HFFc6 (cell line): ENCODE measurements at places on chromosomes 7 and 10. TPM values are rescaled to one million over a fixed set of nuclear protein-coding genes. Genes with fewer than 3 reads are reported as not detected.

GRCh38 chr7:38600741-38601140 is 30.4 kb downstream of the AMPH start:
- H3K36me3 ChIP-seq = no peaks in the 10 kb centered on the region
- no peaks in the 10 kb centered on the region for H3K27me3 ChIP-seq
- H3K4me1 ChIP-seq = no peaks in the 10 kb centered on the region
- no peak for DNase-seq

DNA sequence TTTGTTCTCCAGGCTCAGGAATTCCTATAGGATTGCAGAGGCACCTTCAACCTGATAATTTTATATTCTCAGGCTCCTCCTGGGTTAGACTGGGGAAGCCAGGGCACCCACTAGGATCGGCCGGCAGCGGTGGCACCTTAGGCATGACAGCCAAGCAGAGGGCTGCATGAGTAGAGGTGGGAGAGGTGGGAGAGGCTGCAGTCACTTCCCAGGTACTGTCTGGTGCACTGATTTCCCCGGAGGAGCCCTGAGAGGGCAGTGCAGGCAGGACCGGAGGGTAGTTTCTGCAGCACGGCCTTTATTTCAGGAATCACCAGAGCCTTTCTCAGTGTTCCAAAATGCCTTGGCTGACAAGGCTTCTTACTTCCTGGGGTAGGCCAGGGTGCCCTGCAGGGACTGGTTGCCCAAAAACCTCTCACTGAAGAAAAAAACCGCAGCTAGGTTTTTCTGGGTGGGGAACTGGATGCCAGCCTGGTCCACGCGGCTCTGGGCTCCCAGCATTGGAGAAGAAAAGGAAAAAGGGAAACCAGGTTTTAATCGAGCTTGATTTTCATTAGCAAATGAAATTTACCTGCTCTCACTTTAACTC is 3.6 kb upstream of the HOXA13 start:
- H3K4me3 ChIP-seq = no peak overlapping the region
- no peak overlapping the region for H3K27ac ChIP-seq
- H3K27me3 ChIP-seq = peaks cover 6% of the 10 kb centered on the region
- peaks cover 4% of the 10 kb centered on the region; the same call in 1 of the 2 replicates for H3K36me3 ChIP-seq
- no peak for DNase-seq

DNA sequence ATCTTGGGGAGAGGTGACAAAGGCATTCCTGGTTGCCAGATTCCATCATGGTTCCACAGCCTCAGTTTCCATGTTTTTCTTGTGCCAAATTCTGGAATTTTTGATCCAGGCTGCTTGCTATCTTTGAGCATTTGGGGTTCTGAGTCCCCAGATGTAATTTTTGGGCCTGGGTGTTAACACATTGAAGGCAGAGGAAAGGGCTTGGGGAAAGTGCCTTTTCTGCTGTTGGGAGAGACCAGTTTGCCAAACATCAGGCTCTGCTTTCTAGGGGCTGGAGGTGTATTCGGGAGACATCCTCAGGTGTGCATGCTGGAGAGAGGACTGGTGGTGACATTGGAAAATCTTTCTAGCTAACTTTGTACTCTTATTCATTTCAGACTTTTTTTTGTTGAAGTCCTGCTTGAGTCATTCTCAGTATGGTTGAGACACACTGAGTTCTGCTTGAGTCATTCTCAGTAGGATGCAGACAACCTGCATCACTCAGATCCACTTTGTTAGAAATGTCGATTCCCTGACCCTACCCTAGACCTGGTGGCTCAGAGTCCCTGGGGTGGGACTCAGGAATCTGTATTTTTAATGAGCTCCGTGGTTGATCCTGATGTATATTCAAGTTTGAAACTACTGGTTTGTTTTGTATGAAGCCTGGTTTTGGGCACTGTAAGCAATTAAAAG is 101.0 kb downstream of the LRMDA start:
- H3K36me3 ChIP-seq = no peaks in the 10 kb centered on the region
- H3K27me3 ChIP-seq = peaks cover 3% of the 10 kb centered on the region
- no peak overlapping the region for H3K27ac ChIP-seq
- H3K4me3 ChIP-seq = no peak overlapping the region

DNA sequence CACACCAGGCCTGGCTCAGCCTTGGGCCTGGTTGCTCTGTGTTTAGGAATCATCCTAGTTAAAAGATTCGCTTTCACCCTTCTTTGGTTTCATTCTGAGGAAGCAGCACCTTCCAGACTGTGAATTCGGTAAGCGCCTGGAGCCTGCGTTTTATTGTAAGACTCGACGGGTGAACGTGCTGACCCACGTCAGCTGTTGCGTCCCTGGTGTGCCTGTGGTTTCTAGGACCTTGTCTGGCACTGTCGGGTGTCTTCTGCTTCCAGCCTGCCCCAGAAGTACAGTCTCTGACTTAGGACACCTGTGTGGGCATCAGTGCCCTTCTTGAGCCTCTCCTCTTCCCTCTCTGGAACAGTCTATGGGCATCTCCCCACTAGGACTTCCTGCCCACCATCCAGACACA is 26.3 kb downstream of the MKI67 start:
- no peak overlapping the region for H3K27ac ChIP-seq
- peaks cover 35% of the 10 kb centered on the region for H3K36me3 ChIP-seq
- DNase-seq = no peak
- H3K27me3 ChIP-seq = peaks cover 2% of the 10 kb centered on the region; the same call in 1 of the 2 replicates

The ASNS gene
- 28.6 to 39.1 TPM (median 36.5 TPM) in 3 replicates for total RNA-seq

- no peak for DNase-seq
- H3K27ac ChIP-seq = no peak overlapping the region
- peaks cover 20% of the 10 kb centered on the region for H3K27me3 ChIP-seq
- no peak overlapping the region for H3K4me3 ChIP-seq
Measured at GRCh38 chr10:124003070-124003419, 90.4 kb downstream of the CHST15 start.

The CUZD1 gene
- total RNA-seq = 0.57 to 0.72 TPM (median 0.67 TPM) in 3 replicates

GRCh38 chr7:79434098-79434497 is 19.4 kb downstream of the MAGI2 start:
- peak overlapping the region; percentile 86 for H3K27ac ChIP-seq
- peaks cover 19% of the 10 kb centered on the region for H3K36me3 ChIP-seq
- peak overlapping the region; percentile 71 for H3K4me3 ChIP-seq
- H3K27me3 ChIP-seq = no peaks in the 10 kb centered on the region
- peak; percentile 79 for DNase-seq
- peaks cover 46% of the 10 kb centered on the region for H3K4me1 ChIP-seq

The PGAM2 gene
- total RNA-seq = 0.26 to 0.47 TPM (median 0.37 TPM) in 3 replicates

The PPP1R17 gene
- total RNA-seq = not detected in 2 replicates

DNA sequence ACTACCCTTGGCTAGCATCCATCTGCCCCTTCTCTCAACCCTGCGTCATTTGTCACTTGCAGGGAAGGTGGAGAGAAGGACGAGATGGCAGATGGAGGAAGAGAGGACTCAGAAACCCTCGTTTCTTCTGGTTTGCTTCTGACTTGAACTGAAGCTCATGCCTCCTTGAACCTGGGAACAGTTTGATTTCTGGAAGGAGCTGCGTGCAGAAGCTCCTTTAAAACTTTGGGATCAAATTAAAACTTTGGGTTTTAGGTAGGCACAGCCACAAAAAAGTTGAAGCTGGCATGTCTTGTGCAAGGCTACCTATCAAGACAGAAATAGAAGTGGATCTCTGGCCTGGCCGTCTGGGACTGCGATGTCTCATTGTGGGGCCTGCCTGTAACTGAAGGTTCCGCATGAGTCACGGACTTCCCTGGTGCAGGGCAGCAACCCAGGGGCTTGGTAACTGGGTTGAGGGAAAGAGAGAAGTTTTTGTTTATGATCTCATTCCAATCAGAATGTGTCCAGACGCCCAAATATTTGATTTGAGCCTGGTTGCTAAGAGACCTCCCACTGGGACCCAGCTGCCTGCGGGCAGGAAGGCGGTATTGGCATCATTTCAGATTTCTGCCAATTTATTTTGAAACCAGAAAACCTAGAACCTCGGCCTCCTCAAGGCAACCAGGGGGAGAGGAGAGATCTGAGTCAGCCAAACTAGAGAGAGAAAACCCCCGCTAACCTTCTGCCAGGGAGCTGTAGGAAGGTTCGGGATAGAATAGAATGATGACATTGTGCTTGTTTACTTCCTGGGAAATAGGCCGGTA is 15.8 kb upstream of the CAMK1D start:
- H3K36me3 ChIP-seq = no peaks in the 10 kb centered on the region
- H3K27me3 ChIP-seq = peaks cover 3% of the 10 kb centered on the region; the same call in 1 of the 2 replicates
- H3K27ac ChIP-seq = peak overlapping the region; percentile 98
- peaks cover 19% of the 10 kb centered on the region for H3K4me1 ChIP-seq
- peak; percentile 98 for DNase-seq

DNA sequence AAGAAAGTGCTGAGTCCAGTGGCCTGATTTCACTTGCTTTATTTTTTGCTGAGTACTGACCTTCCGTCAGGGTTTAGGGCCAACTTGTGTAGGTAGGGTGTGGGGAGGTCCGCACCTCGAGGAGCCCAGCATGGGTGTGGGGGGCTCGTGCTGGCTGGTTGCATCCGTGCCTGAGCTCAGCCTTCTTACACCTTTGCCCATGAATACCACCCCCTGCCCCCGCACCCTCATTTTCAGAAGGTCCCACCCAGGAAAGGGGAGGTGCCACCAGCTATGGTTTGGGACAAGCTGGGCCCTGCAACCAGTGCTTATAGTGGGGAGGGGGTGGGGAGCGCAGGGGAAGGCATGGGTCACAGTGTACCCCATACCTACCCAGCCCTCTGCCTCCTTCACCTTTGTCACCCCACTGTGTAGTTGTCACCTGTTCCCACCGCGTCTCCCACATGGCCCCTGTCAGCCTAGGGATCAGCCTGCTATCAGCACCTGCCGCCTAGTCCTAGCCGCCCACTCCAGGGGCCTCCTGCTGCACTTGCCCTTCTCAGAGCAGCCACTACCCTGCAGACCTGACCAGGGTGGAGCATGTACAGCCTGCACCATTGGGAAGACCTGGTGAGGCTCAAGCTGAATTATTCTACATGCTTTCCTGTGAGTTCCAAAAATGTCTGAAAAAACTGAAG is 146.2 kb upstream of the RET start:
- no peaks in the 10 kb centered on the region for H3K36me3 ChIP-seq
- no peak for DNase-seq
- H3K4me3 ChIP-seq = no peak overlapping the region

- H3K4me3 ChIP-seq = no peak overlapping the region
- peaks cover 52% of the 10 kb centered on the region for H3K27me3 ChIP-seq
- H3K36me3 ChIP-seq = no peaks in the 10 kb centered on the region
- peaks cover 13% of the 10 kb centered on the region for H3K4me1 ChIP-seq
- DNase-seq = no peak
Measured at GRCh38 chr7:128202287-128202957, 38.7 kb upstream of the LEP start.

GRCh38 chr10:6120691-6121090 is 31.9 kb downstream of the RBM17 start:
- H3K4me3 ChIP-seq = no peak overlapping the region
- peaks cover 5% of the 10 kb centered on the region for H3K36me3 ChIP-seq
- H3K27me3 ChIP-seq = no peaks in the 10 kb centered on the region; the same call in 1 of the 2 replicates

The EMX2 gene
- not detected in 3 replicates for total RNA-seq

GRCh38 chr10:8691498-8692017 is 637.1 kb downstream of the GATA3 start:
- DNase-seq = no peak
- H3K27ac ChIP-seq = no peak overlapping the region
- no peaks in the 10 kb centered on the region for H3K27me3 ChIP-seq

- H3K4me1 ChIP-seq = no peaks in the 10 kb centered on the region
- no peak overlapping the region for H3K27ac ChIP-seq
- DNase-seq = no peak
- no peak overlapping the region for H3K4me3 ChIP-seq
- no peaks in the 10 kb centered on the region for H3K36me3 ChIP-seq
Measured at GRCh38 chr10:57844387-57844998, 423.2 kb downstream of the IPMK start.

The TMEM225B gene
- total RNA-seq = 0.33 to 0.66 TPM (median 0.54 TPM) in 3 replicates

- H3K27me3 ChIP-seq = peaks cover 6% of the 10 kb centered on the region
- H3K4me1 ChIP-seq = no peaks in the 10 kb centered on the region
- no peak overlapping the region for H3K27ac ChIP-seq
Measured at GRCh38 chr10:132253092-132253687, 54.6 kb downstream of the STK32C start.

DNA sequence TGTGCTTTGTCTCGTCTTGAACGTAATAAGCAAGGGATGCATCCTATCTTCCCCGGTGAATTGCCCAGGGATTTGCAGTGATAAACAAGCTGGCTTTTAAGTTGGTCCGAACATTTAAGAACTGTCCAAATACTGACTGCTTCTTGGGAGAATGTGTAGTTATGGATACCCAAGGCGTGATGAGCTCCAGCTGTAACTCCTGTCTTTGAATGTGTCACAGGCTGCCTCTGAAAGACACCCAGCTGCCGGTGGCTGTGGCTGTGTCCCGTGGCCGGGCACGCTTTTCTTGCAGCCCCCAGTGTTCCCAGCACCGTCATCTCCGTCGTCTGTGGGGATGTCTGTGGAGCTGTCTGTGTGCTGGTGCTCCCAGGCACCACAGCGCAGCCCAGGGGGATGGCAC is 118.1 kb downstream of the GLRX3 start:
- no peak overlapping the region for H3K4me3 ChIP-seq
- H3K27me3 ChIP-seq = peaks cover 2% of the 10 kb centered on the region; the same call in 1 of the 2 replicates
- H3K36me3 ChIP-seq = no peaks in the 10 kb centered on the region

The GDF2 gene
- total RNA-seq = not detected in 3 replicates

DNA sequence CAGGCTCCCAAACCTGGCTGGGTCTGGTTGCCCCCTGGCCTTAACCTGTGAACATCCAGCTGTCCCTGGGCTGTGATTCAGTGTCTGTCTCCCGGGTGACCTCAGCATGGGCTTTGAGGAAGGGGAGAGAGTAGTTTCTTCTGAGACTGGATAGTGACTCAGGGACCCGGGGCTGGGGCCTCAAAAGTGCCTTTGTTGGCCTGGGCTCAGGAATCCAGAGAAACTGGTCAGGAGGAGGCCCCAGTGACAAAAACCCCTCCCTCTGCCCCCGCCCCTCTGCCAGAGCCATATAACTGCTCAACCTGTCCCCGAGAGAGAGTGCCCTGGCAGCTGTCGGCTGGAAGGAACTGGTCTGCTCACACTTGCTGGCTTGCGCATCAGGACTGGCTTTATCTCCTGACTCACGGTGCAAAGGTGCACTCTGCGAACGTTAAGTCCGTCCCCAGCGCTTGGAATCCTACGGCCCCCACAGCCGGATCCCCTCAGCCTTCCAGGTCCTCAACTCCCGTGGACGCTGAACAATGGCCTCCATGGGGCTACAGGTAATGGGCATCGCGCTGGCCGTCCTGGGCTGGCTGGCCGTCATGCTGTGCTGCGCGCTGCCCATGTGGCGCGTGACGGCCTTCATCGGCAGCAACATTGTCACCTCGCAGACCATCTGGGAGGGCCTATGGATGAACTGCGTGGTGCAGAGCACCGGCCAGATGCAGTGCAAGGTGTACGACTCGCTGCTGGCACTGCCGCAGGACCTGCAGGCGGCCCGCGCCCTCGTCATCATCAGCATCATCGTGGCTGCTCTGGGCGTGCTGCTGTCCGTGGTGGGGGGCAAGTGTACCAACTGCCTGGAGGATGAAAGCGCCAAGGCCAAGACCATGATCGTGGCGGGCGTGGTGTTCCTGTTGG is at the start of gene CLDN4:
CLDN4 (plus strand) TSS at position 316 of the 903 bp plus-strand sequence; CDS start at position 522, 206 bp downstream.
- H3K4me1 ChIP-seq = peaks cover 40% of the 10 kb centered on the region
- H3K4me3 ChIP-seq = no peak within 1 kb of the TSS
- DNase-seq = no peak
- H3K27ac ChIP-seq = no peak within 1 kb of the TSS
- H3K36me3 ChIP-seq = no peaks in the 10 kb centered on the region

- no peak overlapping the region for H3K4me3 ChIP-seq
- peak; percentile 48 for DNase-seq
- H3K4me1 ChIP-seq = no peaks in the 10 kb centered on the region
- peaks cover 5% of the 10 kb centered on the region; the same call in 1 of the 2 replicates for H3K27me3 ChIP-seq
- H3K36me3 ChIP-seq = no peaks in the 10 kb centered on the region
- no peak overlapping the region for H3K27ac ChIP-seq
Measured at GRCh38 chr7:2680792-2681490, 7.1 kb upstream of the AMZ1 start.

The CC2D2B gene
- not detected in 3 replicates for total RNA-seq
